ENCODE measurements at places on chromosomes 7 and 10.

DNA sequence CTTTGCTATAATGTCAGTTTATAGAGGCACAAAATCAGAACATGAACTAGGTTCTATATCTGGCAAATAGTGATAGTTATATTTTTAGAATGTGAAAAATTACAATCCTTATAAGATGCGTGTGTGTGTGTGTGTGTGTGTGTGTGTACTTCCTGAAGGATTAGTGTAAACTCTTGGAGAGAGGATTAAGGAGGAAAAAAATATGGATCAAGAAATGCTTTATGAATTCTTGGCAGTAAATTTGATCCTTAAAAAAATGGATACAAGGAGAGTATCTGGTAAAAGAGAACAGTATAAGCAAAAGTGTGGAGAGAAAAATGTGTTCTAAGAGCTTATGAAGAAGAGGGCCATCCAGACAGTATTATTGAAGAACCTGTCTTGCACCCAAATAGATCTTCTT, 484.3 kb downstream of the ADRA2A start:
- DNase-seq = no peak

GRCh38 chr10:3648170-3648569, 136.8 kb downstream of the KLF6 start:
- no peak for DNase-seq

- no peak for DNase-seq
Measured at GRCh38 chr7:157177983-157178381, 39.3 kb downstream of the UBE3C start.

DNA sequence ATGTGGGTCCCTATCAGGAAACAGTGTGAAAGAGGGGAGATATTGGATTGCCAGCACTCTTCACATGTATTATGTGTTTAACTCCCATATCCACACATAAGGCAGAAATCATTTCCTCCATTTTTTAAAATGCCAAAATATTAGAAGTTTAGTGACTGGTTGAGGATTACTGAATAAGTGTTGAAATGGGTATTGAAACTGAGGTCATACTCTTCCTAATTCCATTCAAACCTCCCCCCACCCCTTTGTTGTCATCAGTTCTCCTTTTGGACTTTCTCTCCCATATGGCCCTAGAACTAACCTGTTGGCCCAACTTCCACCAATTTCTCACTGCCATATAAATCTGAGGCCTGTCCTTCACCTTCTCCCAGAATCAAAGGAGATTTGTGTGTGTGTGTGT, 81.6 kb downstream of the EVX1 start:
- no peak for DNase-seq

GRCh38 chr7:98841179-98841997, 28.4 kb downstream of the TMEM130 start:
- DNase-seq = peak; percentile 71

GRCh38 chr7:142894112-142894984, 8.8 kb upstream of the TRPV6 start:
- no peak for DNase-seq

- DNase-seq = no peak
Measured at GRCh38 chr10:11787846-11788245, 35.3 kb upstream of the PROSER2 start.

DNA sequence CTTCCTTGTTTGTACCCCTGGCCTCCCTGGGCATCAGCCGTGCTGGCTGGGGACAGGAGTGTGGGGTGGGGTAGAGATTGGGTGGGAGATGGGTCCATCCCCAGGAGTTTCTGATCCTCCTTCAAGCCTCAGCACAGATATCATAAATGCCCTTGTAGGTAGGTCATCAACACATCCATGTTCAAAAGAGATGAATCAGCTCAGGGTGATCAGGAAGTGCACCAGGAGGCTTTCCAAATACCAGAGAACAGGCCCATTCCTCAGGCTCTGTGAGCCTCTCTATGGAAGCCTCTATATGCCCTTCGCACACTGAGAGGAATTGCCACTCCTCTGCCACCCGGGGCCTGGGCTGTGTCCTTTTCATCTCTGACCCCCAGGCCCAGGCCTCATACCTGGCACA, 31.9 kb upstream of the ADCYAP1R1 start:
- DNase-seq = no peak

- DNase-seq = no peak
Measured at GRCh38 chr10:4947635-4948596, 15.3 kb upstream of the AKR1C1 start.

DNA sequence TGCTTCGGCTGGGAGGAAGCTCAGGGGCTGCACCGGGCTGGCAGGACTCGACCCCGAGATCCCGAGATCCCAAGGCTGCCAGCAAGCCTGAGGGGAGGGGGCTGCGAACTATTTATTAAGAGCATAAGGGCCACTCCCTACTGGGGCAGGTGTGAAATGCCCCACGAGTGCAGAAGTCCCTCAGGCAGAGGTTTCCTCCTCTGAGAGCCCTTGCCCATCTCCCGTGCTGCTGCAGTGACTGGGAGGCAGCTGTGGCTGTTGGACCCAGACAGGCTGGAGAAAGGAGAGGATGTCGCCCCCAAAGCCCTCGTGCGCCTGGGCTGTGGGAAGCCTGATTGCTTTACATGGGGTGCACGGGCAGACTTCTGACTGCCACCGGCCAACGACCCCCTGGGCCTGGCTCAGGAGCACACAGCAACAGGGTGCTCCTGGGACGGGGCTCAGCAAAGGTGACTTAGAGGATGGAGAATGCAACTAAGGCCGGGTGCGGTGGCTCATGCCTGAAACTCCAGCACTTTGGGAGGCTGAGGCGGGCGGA, 39.8 kb downstream of the RGS10 start:
- no peak for DNase-seq

DNA sequence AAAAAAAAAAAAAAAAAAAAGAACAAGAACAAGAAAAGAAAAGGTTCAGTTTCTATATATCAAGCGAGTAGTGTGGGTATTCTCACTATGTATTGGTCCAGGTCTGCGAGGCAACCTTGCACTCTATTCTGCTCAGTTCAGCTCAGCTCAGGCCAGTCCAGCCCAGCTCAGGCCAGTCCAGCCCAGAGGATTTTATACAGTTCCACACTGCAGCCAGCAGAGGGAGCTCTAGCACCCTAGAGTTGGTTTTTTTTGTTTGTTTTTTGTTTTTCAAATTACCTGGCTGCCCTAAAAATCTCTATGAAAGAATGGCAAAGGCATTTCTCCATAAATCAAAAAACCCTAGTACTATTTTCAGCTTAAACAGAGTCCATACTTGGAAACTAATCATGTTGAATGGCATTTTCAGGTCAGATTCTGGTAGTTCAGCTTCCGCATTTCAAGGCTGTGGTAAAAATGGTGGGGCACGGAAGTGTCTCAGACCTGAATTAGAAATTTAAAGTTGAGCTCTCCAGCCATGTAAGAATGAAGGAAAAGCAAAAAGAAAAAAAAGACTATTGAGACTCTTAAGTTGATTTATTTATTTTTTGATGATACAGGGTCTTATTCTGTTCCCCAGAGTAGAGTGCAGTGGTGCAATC, 55.2 kb upstream of the GSDME start:
- DNase-seq = peak; percentile 62

DNA sequence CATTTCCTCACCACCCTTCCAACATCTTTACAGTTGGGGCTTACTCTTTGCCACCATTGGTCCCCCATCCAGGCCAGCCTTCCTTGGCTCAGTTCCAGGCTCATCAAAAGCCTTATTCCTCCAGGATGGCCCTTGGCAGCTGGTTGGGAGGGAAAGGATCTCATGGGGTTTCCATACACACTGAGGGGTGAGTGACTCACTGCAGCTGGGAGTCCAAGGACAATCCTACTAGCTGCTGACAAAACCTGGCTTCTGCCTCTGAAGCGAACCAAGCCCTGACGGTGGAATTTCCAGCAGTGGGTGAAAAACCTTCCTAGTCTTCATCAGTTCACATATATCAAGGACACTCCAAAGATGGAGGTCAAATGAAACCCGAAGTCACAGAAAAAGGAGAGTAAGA, 22.9 kb downstream of the CRHR2 start:
- DNase-seq = no peak

DNA sequence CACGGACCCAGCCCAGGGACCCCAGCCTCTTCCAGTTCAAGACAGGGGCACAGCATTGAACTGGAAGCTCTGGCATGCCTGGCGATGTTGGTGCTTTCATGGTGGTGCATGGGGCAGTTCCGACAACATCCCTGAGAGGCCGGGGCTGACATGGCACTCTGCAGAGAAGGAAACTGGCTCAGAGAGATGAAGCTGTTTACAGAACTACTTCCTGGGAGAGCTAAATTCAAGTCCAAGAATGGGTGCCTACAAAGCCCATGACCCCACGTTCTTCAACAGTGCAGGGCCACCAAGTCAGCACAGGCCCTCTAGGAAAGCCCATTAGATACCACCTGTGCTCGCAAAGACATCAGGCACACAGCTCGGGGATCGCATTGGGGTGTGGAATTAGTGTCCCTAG, 470.9 kb upstream of the MGMT start:
- DNase-seq = no peak

DNA sequence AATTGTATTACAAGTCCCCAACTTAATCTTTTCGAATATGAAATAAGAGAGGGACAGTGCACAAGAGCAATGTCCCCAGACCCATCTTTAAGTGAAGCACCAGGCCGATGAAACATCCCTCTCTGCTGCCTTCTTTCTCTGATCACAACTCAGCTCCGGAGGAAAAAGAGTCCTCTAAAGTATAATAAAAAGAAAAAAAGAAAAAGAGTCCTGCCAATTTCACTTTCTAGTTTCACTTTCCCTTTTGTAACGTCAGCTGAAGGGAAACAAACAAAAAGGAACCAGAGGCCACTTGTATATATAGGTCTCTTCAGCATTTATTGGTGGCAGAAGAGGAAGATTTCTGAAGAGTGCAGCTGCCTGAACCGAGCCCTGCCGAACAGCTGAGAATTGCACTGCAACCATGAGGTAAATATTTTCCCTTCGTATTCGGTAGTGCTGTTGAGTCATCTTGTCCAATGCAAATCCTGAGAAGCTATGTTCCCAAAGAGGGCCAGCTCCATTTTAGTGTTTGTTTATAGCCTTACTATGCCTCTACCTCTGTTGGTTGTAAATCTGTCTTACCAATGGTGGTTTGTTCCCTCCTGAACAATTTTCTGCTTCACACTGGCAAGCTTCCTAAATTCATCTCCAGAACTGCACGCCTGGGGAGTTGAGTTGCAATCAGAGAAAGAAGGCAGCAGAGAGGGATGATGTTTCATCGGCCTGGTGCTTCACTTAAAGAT, at the start of gene IFIT2:
TSS of gene IFIT2 (plus strand) at position 326 of the 725 bp plus-strand sequence. CDS start at position 404, 78 bp downstream.
- DNase-seq = no peak

- DNase-seq = no peak
Measured at GRCh38 chr7:142925413-142925812, 8.1 kb downstream of the TRPV5 start.

DNA sequence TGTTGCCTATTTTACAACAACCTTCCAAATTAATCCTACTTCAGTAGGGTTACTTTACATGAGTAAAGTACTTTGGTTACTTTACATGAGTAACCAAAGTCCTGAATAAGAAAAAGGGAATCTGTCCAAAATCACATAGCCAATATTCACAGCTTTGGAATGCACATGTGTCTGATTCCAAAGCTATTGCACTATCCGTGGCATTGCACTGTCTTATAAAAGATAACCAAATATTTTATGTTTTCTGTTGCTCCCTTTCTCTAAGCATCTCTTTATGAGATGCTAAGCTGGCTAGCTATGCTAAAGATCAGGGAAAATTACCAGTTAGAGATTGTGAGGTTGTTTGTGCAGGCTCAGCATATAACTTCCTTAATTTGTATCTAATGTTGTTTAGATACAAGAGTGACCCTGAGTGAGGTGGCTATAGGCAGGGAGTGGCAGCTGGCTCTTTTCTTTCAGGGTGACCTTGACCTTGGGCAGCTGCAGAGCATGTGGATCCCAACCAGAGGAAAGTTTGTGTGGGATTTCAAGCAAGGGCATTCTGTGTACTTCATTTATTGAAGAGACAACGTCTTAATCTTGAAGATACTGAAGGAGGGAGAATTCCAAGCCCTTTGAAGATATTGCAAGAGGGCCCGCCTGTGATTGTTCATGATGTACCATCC, 366.1 kb upstream of the ANKRD30A start:
- DNase-seq = no peak

DNA sequence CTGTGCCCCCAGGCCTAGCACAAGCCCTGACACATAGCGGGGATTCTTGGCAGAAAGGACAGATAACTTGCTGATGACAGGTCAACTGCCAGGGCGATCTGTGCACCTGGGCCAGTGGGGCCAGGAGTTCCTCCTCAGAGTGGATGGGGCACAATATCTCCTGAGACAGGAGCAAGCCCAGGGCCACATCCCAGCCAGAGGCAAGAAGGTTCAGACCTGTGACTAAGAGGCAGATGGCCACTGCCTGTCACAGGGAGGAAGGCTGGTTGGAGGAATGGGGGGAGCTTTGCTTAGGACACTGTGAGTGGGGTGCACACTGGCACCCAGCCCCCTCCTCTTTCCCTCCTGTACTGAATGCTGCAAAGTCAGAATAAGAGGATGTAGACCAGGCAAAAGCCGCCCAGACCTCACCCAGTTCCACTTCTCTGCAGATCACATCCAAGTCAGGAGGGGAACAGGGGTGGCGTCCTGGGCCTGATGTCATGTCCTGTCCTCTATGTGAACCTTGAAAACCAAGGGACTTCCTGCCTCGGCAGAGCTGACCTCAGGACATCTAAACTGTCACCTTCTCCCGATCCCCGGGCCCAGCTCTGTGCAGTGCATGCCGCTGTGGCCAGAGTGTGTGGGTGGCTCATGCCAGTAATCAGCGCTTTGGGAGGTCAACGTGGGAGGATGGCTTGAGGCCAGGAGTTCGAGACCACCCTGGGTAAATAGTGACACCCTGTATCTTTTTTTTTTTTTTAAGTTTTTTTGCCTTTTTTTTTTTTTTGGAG, 1.3 kb downstream of the GUSB start:
- DNase-seq = no peak

DNA sequence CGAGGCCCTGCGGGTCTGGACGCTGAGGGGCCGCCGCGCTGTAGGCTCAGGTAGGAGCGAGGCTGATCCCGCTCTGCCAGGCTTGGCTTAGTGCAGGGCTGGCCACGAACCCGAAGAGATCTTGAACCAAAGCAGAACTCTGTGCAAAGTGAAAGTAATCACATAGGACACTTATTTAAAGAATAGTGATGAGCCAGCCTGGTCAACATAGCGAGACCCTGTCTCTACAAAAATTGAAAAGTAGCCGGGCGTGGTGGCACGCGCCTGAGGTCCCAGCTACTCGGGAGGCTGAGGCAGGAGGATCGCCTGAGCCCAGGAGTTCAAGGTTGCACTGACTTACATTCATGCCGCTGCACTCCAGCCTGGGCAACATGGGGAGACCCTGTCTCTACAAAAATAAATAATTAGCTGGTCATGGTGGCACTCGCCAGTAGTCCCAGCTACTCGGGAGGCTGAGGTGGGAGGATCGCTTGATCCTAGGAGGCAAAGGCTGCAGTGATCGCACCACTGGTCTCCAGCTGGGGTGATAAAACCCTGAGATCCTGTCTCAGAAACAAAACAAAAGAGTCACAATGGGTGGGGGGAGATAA, 541 bp downstream of the ZSCAN25 start:
- DNase-seq = no peak

Data from head of caudate nucleus (tissue), 42 donors.